Activated CD8-positive, alpha-beta memory T cell treated with anti-CD3 and anti-CD28 coated beads, Interleukin-2, amount 50 U/mL, for 48 hours (primary cell): ENCODE measurements at places on chromosomes 4 and X.

DNA sequence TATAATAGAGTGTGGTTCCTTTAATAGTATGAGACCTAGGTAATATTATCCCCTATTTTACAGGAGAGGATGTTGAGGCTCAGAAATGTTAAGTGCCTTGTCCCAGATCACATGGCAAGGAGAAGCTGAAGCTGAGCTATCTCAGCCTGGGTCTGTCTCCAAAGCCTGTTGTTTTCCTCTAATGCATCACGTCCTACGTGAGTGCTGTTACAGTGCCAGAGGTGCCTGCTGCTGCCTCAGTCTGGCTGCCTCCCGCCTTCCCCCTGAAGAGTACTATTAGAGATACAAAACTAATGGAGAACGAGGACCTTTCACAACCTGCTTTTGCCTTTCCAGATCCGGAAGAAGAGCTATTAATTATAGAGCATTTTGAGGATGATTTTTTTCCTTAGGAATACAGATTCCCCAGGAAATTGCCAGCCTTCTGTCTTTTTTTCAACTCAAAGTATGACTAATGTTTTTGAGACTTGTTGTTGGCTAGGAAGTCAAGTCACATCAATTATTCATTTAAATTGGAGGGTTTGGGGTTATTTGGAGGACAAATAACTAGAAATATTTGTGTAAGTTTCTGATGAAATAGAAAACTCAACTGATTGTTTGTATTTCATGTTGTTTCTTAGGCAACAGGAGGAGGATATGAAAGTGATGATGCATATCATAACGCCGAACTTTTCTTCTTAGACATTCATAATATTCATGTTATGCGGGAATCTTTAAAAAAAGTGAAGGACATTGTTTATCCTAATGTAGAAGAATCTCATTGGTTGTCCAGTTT is 43.9 kb upstream of the MTMR1 start:
- no peak for DNase-seq

DNA sequence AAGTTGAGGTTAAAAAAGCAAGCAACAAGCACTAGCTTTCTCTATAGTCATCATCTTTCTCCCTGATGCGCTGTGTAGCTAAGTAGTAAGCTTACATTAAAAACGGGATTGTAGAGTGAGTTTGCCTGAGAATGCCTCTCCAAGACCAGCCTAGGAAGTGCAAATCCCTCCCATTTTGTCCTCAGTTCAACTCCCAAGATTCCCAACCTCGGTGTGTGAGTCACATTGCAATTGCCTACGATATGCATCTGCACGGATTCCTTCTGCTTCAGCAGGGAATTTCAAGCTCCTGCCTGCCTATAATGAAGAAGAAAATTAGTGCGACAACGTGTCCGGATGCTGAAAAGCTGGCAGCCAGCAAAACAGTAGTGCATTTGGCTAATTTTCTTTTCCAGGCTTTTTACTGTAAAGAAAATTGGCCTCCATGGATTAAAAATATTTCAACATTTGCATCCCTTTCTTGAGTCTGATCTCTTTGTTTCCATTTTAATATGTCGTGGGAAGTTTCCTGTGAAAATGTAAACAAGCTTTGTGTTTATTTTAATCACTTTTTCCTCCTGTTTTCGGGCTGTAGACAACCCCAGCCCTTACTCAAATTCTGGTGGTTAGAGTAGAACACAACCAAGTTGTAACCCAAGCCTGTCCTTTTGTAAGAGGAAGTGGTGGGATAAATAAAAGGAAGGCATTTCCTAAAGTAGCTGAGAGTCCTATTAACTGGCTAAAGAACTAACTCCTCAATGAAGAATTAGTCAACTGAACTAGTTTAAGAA is 58.4 kb upstream of the TET2 start:
- no peak for DNase-seq

GRCh38 chrX:150240643-150240970 is 122.5 kb upstream of the MAMLD1 start:
- DNase-seq = no peak

DNA sequence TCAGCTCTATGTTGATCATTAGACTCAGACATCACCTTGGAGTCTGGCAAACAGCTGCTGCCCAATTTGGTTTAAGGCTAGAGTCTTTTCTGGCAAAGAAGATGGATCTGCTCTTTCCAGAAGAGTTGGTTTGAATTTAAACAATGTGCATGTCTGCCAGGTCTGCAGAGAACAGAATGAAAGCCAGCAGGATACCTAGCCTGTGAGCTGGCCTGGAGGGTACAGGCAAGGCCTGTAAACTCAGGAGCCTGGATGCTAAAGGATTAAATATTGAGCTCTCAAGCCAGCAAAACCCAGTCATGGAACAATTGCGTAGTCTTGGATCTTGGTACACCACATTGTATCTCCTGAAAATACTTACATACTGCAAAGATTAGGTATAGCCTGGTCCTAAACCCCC is 15.6 kb upstream of the PDLIM3 start:
- DNase-seq = no peak

GRCh38 chr4:48244665-48245064 is 25.0 kb downstream of the TEC start:
- DNase-seq = no peak

DNA sequence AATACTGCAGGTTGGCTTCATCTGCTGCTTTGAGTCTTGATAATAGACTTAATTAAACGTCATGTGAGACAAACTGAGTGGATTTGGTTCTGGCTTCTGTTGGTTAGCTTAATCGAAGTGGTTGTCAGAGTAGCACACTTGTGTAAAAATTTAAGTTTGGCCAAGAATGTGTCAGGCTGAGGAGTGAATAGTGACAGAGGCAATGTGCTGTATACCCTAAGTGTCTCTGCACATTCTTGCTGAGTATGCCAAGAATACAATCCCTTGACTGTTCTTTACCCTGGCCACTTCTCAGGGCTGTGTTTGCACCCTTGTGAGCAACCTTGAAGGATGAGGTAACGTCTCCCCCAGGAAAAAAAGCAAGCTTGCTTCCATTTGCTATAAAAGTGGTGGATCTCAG is 14.9 kb downstream of the RPS3A start:
- no peak for DNase-seq

DNA sequence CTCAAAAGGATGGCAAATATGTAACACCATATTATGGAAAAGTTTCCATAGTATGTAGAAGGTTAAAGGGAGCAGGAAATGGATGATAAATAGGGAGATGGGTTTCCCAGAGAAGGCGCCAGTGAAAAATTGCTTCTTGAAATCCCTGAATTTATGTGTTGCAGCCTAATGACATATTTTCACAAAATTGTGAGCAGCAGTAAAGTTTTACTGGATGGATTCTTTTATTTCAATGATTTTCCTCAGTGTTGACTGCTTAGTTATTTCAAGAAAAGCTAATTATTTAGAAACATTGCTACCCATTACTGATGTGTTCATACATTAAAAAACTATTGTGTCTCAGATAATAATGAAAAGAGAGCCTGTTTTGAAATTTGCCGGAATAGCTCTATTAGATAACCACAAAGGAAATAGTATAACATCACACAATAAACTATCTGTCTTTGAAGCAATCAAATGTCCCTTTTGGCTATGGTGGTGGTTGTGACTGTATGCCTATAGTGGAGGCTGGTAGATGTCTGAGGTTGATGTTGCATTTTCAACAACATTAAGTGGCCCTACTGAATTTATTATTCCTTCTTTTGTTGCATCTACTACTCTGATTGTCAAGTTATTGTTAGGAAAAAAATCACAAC is 169.9 kb upstream of the HAND2 start:
- no peak for DNase-seq

DNA sequence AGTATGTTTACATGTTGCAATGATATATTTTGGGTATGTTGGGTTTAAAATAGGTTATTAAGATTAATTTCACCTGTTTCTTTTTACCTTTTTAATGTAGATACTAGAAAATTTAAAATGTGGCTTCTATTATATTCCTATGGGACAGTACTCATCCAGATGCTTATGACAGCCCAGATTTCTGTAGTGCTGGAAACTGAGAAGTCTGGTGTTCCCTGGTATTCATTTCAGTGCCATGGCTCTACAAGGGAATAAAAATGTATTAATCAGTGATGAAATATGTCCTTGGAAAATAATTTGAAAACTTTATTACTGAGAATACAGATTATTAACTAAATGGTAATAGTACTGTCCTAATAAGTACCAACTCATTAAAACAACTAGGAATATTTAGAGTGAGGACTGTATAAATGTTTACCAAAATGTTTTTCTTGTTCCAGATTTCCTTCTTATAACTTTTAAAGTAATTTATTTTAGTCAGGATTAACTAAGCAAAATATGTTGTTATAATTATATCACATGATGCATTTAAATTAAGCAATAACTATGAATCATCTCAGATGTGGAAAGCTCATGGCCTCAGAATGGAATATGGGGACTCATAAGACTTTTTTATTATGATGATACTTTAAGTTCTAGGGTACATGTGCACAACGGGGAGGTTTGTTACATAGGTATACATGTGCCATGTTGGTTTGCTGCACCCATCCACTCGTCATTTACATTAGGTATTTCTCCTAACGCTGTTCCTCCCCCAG is 25.3 kb downstream of the ARHGAP24 start:
- DNase-seq = no peak

DNA sequence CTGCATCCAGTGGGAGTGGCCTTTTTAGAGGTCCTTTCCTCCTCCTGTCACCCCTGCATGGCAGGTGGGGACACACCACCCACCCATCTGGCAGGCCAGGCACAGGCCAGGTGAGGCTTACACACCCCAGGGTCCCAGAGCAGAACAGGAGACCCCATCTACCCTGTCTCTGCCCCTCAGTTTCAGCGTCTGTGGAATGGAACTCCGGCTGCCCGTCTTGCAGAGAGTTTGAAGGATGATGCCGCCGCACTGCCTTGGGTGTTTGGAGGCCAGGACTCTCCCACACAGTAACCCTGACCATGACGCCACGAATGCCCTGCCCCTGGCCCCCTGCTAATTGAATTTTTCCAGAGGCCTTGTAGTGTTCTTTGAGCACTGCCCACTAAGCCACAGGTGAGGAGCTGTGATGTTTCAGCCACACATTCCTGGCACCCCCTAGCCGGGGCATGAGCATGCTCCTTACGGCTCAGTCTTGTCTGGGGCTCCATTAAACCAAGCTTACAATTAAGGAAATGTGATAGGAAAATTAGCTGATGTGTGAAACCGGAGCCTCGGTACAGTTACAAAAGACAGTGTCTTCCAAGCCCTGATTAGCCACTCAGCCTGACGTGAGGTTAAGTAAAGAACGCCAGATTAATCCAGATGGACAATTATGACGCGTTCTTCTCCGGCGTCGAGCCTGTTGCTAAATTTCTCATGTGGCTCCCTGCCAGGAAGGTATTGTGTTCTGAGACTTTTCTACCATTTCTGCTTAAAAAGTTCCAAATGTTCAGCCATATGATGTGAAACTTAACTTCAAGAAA is 39.3 kb downstream of the HMX1 start:
- DNase-seq = peak; percentile 12

DNA sequence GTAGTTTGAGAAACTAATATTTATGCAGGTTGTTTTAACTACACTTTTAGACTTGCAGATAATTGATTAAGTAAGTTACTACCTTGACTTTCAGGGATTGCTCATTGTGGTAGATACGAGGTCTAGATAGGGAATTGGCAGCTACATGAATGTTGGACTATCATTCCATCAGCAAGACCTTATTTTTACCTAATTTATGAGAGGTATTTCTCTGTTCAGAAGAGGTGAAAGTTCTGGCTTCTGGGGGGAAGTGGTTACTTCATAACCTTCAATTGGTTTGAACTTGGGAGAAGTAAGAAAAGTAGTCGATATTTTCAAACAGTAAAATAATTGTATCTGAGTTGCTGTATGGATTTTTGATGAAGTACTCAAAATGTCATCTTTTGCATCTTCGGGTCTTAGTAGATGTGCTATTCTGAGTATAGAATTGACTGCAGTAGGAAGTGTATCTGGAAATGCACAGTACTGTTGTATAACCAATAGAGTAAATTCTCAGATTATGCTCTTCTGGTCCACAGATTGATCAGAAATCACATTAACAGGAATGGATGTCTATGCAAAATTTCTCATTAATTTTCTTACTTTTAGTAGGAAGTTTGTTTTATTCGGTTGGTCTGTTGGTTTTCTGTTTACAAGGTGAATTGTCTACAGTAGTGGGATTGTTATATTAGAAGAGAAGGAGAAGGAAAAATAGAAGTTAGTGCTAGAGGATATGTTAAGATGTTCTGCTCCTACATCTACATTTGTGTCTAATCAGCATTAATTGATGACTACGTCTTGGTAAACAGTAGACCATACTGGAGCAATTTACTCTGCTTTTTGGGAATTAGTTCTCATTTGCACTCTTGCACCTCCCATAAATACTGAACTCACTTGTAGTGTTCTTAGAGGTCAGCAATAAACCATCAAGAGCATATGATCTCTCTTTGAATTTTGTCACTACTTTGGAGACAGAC is 3.0 kb downstream of the NFKB1 start:
- DNase-seq = no peak

DNA sequence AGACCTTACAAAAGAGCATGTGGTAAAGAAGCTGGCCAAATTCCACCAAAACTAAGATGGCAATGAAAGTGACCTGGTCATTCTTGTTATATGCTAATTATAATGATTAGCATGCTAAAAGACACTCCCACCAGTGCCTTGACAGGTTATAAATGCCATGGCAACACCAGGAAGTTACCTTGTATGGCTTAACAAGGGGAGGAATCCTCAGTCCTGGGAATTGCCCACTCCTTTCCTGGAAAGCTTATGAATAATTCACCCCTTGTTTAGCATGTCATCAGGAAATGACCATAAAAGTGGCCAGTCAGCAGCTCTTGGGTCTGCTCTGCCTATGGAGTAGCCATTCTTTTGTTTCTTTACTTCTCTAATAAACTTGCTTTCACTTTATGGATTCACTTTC is 87.9 kb downstream of the UPRT start:
- no peak for DNase-seq

DNA sequence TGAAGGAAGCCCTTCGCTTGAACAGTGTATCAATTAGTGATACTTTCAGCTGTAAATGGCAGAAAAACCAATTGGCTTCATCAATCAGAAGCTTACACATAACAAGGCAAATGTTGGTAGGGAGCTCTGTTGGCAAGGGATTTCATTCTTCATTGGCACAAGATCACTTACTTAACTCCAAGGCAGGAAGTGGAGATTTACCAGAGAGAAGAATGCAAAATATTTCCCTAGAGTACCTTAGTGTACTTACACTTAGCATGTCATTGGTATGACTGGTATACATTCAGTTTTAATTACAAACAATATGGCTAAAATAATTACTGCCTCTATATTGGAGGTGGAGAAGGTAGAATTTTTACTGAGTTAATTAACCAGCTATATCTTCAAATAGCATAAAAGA is 545.0 kb downstream of the GABRG1 start:
- DNase-seq = no peak

DNA sequence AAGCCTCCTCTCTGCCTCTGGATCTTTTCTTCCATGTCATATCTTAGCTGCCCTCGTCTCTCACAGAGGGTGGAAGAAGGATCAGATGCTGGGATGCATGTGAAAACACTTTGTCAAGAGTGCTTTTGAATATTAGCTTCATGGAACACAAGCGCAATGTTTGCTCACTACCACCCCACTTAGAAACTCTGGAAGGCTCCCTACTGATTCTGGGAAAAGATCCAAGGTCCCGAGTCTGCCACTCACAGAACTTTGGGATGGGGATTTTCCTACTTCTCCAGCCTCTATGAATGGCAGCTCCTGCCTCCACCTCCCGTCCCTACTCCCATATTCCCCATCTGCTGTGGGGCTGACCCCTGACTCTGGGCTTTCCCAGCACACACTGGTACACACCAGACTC is 40.2 kb upstream of the CRMP1 start:
- no peak for DNase-seq

GRCh38 chrX:116204932-116205331 is 34.4 kb downstream of the AGTR2 start:
- DNase-seq = no peak
